Umbilical cord (tissue), 2 donors: ENCODE measurements at places on chromosomes 12 and 14. TPM values are rescaled to one million over a fixed set of nuclear protein-coding genes. Genes with fewer than 3 reads are reported as not detected.

The KRT3 gene
- not detected for total RNA-seq

The IL22 gene
- 16.4 TPM for total RNA-seq

The CCDC184 gene
- total RNA-seq: 0.72 TPM

The CHGA gene
- total RNA-seq: 21.9 TPM

The RNASE4 gene
- total RNA-seq: 96.5 TPM

The PDE3A gene
- 82.6 TPM for total RNA-seq

The KRT77 gene
- total RNA-seq: 0.96 TPM

The GDF3 gene
- 2.9 TPM for total RNA-seq

The IRAK3 gene
- total RNA-seq: 21.9 TPM

The TAS2R50 gene
- total RNA-seq: 5.8 TPM

The CPM gene
- 1.7 TPM for total RNA-seq

The POTEG gene
- total RNA-seq: 1.2 TPM

The AKAP3 gene
- 5.1 TPM for total RNA-seq

The ASB2 gene
- 35.4 TPM for total RNA-seq

The NKX2-1 gene
- total RNA-seq: 2.9 TPM

The RNF212B gene
- total RNA-seq: not detected

The OR4Q3 gene
- 4.6 TPM for total RNA-seq

The ALDH2 gene
- 11.3 TPM for total RNA-seq

The PHETA1 gene
- total RNA-seq: 16.1 TPM

The KLHL33 gene
- total RNA-seq: 6.3 TPM

The TDRD9 gene
- 0.96 TPM for total RNA-seq

The MUCL1 gene
- total RNA-seq: not detected

The CATSPERB gene
- total RNA-seq: 5.1 TPM

The TAS2R10 gene
- 2.6 TPM for total RNA-seq

The GCH1 gene
- 7.9 TPM for total RNA-seq

The CIROP gene
- total RNA-seq: 0.72 TPM

The P2RX7 gene
- total RNA-seq: 5.3 TPM

The IPO8 gene
- total RNA-seq: 38.8 TPM

The LIN7A gene
- total RNA-seq: 23.4 TPM

The TAS2R46 gene
- 17.3 TPM for total RNA-seq

The WSCD2 gene
- total RNA-seq: 1.2 TPM

The NDRG2 gene
- total RNA-seq: 40.2 TPM

The CLEC7A gene
- 26.0 TPM for total RNA-seq

The EML5 gene
- 2.6 TPM for total RNA-seq

The CLEC6A gene
- 3.9 TPM for total RNA-seq

The MANSC4 gene
- 3.9 TPM for total RNA-seq

The PTPRO gene
- 20.2 TPM for total RNA-seq

The GPN3 gene
- 16.6 TPM for total RNA-seq

The SELPLG gene
- total RNA-seq: 7.7 TPM

The PMCH gene
- 0.96 TPM for total RNA-seq

The BICDL1 gene
- 0.96 TPM for total RNA-seq

The PZP gene
- 2.6 TPM for total RNA-seq

The GPR137C gene
- 4.1 TPM for total RNA-seq

The VRTN gene
- total RNA-seq: 1.2 TPM

The CLEC9A gene
- total RNA-seq: 36.4 TPM

The GLI1 gene
- 3.6 TPM for total RNA-seq

The HEATR5A gene
- 55.6 TPM for total RNA-seq

The DPF3 gene
- total RNA-seq: 4.6 TPM

The ENDOU gene
- total RNA-seq: 2.9 TPM

The ANKRD13A gene
- total RNA-seq: 58.3 TPM

The KCNK10 gene
- total RNA-seq: 2.9 TPM
